Astrocyte (in vitro differentiated cells and primary cell): ENCODE measurements at places on chromosomes 7 and 10.

- H3K4me1 ChIP-seq = peaks cover 15% of the 10 kb centered on the region
- H3K27me3 ChIP-seq = peaks cover 16% of the 10 kb centered on the region
- H3K36me3 ChIP-seq = no peaks in the 10 kb centered on the region
- peak overlapping the region; percentile 66 for H3K4me3 ChIP-seq
- no peak for DNase-seq
Observed at GRCh38 chr10:101570428-101571270, 17.4 kb downstream of the POLL start.

GRCh38 chr7:76430836-76431235 lies 6.1 kb downstream of the ZP3 start:
- H3K27me3 ChIP-seq = no peaks in the 10 kb centered on the region
- no peak overlapping the region for H3K4me3 ChIP-seq
- H3K27ac ChIP-seq = no peak overlapping the region
- H3K36me3 ChIP-seq = no peaks in the 10 kb centered on the region
- no peak for DNase-seq

GRCh38 chr7:122380992-122381391 lies 76.4 kb upstream of the FEZF1 start:
- H3K36me3 ChIP-seq = no peaks in the 10 kb centered on the region
- H3K27ac ChIP-seq = no peak overlapping the region
- H3K4me3 ChIP-seq = no peak overlapping the region
- DNase-seq = no peak
- no peaks in the 10 kb centered on the region for H3K4me1 ChIP-seq
- H3K27me3 ChIP-seq = no peaks in the 10 kb centered on the region

- H3K27ac ChIP-seq = no peak overlapping the region
- no peak overlapping the region for H3K4me3 ChIP-seq
- H3K36me3 ChIP-seq = no peaks in the 10 kb centered on the region
- peaks cover 5% of the 10 kb centered on the region for H3K4me1 ChIP-seq
- no peaks in the 10 kb centered on the region for H3K27me3 ChIP-seq
- no peak for DNase-seq
Observed at GRCh38 chr7:82600531-82600930, 157.0 kb upstream of the CACNA2D1 start.

- no peak overlapping the region for H3K27ac ChIP-seq
- no peaks in the 10 kb centered on the region for H3K4me1 ChIP-seq
- peaks cover 2% of the 10 kb centered on the region for H3K27me3 ChIP-seq
- H3K36me3 ChIP-seq = no peaks in the 10 kb centered on the region
- DNase-seq = no peak
Observed at GRCh38 chr10:97058521-97058920, 127.2 kb downstream of the SLIT1 start.

DNA sequence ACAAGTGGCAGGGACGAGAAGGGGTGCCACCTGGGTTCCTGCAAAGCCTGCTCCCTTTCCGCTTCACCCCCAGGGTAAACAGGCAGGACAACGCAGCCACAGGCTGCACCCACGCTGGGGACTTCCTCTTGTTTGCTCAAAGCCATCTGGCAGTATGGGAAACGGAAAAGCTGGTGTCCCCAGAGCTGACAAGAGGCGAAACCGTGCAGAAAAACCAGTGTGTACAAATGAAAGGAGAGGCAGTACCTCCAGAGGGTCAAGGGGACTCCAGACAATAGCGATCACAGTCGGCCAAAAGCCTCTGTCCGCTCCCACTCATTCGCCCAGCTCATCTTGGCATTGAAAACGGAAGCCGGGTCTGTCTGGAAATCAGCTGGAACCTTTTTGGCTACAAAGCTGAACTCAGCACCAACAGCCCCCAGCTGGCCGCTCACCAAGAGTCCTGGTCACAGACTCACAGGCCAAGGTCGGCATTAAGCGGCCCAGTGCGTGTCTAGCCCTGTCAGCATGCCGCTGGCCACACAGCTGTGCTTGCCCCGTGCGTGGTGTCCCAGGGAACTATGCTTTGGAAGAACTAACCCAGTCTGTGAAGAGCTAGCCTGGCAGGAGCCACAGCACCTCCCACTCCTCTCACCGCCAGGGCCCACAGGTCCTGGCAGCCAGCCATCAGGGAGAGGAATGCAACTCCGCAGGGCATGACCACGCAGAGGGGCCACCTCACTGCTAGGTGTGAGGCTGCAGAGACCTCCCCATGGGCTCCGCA lies 10.4 kb downstream of the TNS3 start:
- peak; percentile 97 for DNase-seq
- H3K27ac ChIP-seq = peak overlapping the region; percentile 79
- peaks cover 57% of the 10 kb centered on the region for H3K4me1 ChIP-seq
- no peak overlapping the region for H3K4me3 ChIP-seq

DNA sequence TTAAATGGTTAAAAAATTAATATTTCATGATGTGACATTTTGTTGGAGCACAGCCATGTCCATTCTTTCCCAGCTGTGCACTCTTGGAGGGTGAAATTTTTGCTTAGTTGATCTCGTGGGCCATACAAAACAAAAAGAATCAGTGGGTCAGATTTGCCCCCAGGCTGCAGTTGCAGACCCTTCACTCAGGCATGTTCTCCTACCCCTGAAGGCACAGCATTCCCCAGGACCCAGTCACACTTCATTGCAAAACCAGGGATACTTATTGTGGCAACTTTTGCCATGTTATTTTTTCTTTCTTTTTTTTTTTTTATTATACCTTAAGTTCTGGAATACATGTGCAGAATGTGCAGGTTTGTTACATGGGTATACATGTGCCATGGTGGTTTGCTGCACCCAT lies 6.0 kb downstream of the TAS2R40 start:
- H3K27ac ChIP-seq = no peak overlapping the region
- H3K4me3 ChIP-seq = no peak overlapping the region
- no peak for DNase-seq
- no peaks in the 10 kb centered on the region for H3K4me1 ChIP-seq
- H3K27me3 ChIP-seq = peaks cover 5% of the 10 kb centered on the region
- H3K36me3 ChIP-seq = no peaks in the 10 kb centered on the region
